ENCODE measurements at places on chromosomes 1 and 21.

- no peak for DNase-seq
Measured at GRCh38 chr1:166032572-166033371, 134.0 kb downstream of the FAM78B start.

DNA sequence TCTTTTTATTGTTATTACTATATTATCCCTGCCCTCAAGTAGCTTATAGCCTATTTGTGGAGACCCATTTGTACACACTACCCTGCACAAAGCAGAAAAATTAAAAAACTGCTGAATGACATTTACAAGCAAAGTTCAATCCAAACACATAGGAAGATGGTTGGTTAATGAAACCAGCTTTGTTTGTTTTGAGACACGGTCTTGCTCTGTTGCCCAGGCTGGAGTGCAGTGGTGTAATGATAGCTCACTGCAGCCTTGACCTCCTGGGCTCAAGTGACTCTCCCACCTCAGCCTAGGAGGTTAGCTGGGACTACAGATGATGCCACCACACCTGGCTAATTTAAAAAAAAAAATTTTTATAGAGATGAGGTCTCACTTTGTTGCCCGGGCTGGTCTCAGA is 31.6 kb downstream of the TGFB2 start:
- no peak for DNase-seq

- peak; percentile 87 for DNase-seq
Measured at GRCh38 chr1:208047476-208047934, 136.6 kb upstream of the CD34 start.

DNA sequence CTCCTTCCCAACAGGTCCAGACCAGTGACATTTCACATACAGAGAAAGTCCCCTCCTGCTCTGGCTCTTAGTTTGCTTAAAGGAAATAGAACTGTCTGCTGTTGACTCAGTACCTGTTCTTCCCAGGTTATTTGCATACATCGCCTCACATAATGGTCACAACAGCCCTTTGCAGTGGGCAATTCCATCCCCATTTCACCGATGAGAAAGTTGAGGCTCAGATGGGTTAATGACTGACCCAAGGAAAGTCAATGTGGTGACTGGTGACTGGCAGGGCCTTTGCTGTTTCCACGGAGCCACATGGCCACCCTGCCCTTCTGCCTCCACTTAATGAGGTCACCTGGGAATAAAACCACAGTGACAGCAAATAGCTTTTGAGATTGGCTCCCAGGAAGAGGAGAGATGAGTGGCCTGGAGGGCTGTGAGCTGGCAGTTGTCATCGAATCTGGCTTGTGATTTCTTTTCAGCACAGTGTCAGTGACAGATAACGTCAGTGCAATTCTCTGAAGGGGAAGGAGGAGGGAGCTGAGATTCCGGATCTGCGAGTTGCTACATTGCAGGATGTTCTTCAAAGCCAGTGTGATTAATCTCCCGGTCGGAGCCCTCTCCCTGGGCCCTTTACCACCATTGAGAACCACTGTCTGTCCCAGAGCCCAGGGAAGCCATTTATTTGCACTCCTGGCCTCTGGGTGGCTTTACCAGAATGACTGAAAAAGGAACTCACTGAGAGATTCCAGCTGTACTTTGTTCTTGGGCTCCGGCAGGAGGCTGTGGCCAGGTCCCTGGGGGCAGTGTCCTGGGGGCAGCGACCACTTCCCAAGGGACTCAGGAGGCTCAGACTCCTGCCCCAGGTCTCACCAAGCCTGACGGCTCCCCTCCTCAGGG is 117.2 kb downstream of the CNIH3 start:
- no peak for DNase-seq

- DNase-seq: no peak
Measured at GRCh38 chr1:19731311-19731821, 66.7 kb downstream of the HTR6 start.

Measured in ascending aorta (tissue), 2 donors.